Activated T-helper 1 cell treated with anti-CD3 and anti-CD28 coated beads, Interleukin-2, amount 50 U/mL, for 16 hours (primary cell): ENCODE measurements at places on chromosomes 11 and 22.

DNA sequence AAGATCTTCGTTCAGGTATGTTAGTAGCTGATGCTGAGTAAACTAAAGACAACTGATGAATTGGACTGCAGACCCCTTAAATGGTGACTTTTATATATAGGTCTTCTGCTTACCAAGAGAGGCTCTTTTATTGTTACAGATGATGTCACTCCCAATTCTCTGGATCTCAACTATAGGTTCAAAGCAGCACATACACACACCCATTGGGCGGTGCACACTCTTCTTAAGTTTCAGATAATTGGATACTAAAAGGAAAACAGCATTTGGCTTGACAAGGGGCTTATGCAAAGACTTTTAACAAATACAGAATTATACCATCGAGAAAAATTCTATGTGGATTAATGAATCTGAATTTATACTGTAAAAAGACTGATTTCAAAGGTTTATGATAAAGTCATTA, at the start of gene PTH:
Gene PTH, minus strand, starts transcription at position 69 of the 400 bp plus-strand sequence. CDS start 3,142 bp downstream, outside the sequence.
- DNase-seq = no peak

DNA sequence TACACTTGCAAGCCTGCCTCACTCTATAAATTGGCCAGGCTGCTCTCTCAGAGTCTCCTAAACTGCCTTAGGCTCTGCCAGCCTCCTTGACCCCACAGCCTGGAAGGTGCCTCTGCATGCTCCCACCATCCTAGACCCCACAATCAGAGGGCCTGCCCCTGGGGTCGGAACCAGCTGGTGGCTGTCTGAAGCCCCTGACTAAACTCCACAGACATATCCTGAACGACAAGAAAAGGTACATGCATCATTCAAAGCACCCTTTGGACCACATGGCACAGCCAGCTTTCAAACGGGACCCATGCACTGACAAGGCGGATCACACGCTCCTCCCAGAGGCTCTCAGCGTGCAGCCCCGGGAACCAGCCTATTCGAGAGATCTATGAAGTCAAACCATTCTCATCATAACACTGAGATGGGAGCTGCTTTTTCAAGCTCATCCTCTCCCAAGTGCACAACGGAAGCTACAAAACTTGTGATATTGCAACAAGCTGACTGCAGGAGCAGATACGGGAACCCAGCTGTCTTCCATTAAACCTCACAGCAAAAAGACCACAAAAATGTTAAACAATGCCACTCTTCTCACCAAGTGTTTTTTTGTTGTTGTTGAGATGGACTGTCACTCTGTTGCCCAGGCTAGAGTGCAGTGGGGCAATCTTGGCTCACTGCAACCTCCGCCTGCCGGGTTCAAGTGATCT, 8.1 kb downstream of the SHANK2 start:
- no peak for DNase-seq

- DNase-seq = no peak
These were observed 18.2 kb downstream of the EPS8L2 start for GRCh38 chr11:724049-724777.

- DNase-seq = no peak
These were observed 196.5 kb downstream of the FAM76B start for GRCh38 chr11:95593111-95593510.

GRCh38 chr11:85627332-85627997, at the start of gene DLG2:
DLG2 (minus strand) TSS chr11:85627344.
- DNase-seq = no peak

- no peak for DNase-seq
These were observed 12.1 kb upstream of the SMTN start for GRCh38 chr22:31068970-31069369.

GRCh38 chr11:114057147-114057546, 2.4 kb upstream of the ZBTB16 start:
- no peak for DNase-seq

DNA sequence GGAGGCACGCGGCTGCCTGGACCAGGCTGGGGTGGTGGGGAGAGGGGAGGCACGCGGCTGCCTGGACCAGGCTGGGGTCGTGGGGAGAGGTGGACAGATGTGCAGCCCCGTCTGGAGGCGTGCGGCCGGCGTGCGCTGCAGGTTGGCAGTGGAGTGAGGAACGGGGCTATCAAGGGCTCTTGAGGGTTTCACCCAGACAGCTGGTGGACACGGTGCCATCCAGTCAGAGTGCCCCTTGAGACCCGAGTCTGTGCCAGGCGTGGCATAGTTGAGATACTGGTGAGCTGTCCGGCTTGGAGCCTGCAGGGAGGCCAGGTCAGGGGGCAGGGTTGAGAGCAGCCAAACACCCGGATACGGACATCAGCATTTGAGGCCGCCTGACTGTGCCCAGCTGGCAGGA, 1.5 kb upstream of the GRAMD4 start:
- no peak for DNase-seq

- peak; percentile 81 for DNase-seq
These were observed at the start of gene NUP160 for GRCh38 chr11:47847892-47848699. NUP160 (minus strand) TSS chr11:47848350; CDS start chr11:47848318, 32 bp downstream.

- no peak for DNase-seq
These were observed 531 bp downstream of the GRIK4 start for GRCh38 chr11:120511820-120512738.

- DNase-seq = no peak
These were observed 2.2 kb downstream of the PIDD1 start for GRCh38 chr11:802693-803466.

DNA sequence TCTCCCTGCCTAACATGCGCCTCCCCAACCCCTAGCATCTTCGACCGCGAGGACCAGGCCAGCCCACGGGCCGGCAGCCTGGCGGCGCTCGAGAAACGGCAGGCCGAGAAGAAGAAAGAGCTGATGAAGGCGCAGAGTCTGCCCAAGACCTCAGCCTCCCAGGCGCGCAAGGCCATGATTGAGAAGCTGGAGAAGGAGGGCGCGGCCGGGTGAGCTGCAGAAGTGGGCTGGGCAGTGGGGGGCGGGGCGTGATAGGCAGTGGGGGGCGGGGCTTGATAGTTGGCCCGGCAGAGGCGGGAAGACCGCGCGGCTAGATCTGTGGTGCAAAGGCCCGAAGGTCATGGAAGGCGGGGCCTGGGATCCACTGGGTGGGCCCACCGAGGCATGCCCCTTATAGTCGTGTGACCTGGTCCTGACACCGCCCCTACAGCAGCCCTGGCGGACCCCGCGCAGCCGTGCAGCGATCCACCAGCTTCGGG, 8.7 kb downstream of the SELENOM start:
- no peak for DNase-seq
